ENCODE measurements at places on chromosomes 1 and 21.

GRCh38 chr1:235011064-235011598 lies 117.5 kb downstream of the TOMM20 start:
- no peak for DNase-seq

DNA sequence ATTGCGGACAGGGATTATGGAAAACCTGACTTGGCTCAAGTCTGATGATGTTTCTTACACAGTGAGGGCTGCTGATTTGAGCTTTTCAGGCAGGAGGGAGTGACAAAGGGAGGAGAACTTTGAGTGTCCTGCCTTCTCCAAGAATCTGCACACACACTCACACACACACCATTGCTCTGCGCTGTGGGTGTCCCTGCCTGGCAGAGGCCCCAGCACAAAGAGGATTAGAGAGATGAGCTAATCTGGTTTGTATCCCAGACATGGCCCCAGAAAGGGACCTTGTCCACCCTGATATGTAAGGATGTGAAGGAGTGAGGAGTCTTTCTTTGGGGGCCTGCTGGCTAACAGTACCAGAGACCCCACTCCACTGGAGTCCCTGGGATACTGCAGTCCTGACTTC lies 5.9 kb upstream of the WNT2B start:
- no peak for DNase-seq

DNA sequence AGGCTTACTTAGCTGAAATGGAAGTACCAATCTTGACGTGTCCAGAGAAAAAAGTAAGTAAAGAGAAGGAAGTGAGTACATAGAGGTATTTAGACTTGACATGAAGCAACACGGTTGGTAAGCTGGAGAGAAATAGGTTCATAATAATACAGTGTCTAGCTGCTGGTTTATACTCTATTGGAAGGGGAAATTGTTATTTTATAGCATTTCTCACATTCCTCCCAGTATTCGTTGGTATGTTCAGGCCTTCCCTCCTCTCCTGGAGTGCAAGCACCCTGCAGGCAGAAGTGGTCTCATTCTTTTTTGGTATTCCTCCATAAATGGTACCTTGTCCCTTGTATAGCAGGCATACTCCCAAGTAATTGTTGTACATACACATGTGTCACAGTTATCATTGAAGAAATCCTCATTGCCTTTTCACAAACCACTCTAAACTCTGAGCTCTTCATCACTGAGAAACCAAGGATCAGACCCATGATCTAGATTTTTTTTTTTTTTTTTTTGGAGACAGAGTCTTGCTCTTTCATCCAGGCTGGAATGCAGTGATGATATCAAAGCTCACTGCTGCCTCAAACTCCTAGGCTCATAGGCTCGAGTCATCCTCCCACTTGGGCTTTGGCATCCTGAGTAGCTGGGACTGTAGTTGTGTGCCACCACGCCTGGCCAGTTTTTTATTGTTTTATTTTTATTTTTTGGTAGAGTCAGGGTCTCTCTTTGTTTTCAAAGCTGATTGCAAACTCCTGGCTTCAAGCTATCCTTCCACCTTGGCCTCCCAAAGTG lies 9.8 kb upstream of the IPO9 start:
- no peak for DNase-seq

DNA sequence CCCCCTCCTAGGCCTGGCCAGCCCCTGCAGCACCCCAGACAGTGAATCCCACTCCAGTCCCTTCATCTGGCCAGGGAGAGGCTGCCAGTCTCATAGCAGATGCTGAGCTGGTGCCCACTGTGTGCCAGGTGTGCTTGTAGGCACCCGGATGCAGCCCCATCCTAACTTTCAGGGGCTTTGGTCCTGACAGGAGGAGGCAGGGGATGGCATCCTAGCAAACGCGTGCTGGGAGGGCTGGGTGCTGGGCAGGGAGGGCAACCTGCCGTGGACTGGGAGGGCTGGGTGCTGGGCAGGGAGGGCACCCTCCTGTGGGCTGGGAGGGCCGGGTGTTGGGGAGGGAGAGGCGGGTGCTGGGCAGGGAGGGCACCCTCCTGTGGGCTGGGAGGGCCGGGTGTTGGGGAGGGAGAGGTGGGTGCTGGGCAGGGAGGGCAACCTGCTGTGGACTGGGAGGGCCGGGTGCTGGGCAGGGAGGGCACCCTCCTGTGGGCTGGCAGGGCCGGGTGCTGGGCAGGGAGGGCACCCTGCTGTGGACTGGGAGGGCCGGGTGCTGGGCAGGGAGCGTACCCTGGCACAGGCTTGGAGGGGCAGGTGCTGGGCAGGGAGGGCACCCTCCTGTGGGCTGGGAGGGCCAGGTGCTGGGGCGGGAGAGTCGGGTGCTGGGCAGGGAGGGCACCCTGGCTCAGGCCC lies 35.3 kb downstream of the SLC19A1 start:
- no peak for DNase-seq

GRCh38 chr1:101073836-101074235 lies 48.3 kb upstream of the DPH5 start:
- no peak for DNase-seq

DNA sequence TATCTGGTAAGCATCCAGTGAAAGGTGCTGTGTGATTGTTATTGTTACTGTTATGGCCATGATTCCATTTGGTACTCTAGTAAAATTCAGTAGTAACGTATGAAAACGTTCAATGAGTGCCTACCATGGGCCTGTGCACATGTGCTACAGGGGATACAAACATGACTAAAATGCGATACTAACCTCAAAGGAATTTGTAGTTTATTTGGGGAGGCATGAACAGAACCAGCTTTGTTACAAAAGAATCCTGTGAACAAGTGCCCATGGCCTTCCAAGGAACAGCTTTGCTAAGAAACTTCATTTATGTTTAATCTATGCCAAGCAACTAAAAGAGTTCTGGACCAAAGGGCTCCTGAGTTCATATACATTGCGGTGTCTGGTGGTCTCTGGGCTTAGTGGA lies 28.7 kb downstream of the PTGFR start:
- DNase-seq, result no peak

All from SIG-M5 (cell line).